ENCODE measurements at places on chromosomes 1 and 21.

DNA sequence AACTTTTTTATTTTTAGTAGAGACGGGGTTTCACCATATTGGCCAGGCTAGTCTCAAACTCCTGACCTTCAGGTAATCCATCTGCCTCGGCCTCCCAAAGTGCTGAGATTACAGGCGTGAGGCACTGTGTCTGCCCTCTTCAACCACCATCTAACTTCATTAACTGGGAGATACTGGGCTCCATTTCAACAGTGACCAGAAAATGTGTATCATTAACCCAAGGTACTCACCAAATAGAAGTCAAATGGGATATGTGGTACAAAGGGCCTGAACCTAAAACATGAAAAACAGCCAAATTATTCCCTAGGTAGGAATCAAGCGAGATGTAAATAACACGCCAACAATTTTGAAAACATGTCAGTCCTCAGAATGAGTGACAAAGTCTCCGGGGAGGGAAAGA, 1.2 kb downstream of the ILF2 start:
- no peak for DNase-seq

GRCh38 chr1:13823936-13824335, 123.9 kb downstream of the PRDM2 start:
- DNase-seq = no peak

- no peak for DNase-seq
Measured at GRCh38 chr1:55064861-55065263, 25.5 kb downstream of the PCSK9 start.

- no peak for DNase-seq
Measured at GRCh38 chr1:20325407-20325843, 34.8 kb downstream of the VWA5B1 start.

DNA sequence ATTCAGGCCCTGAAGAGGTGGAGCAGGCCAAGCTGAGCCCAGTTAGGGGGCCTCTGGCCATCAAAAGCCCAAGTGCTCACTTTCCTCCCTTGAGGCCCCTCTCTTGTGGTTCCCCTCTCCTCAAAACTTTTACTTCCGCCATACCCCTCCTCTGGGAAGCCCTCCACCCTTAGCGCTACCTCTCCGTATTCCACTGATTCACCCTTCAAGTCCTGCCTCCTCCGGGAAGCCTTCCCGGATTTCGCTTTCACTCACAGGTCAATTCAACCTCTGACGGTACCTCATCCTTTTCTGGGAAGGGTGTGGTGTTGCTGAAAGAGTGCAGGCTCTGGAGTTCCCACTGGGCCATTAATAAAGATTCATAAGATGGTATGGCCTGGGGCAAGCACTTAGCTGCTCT, 19.1 kb downstream of the SPOCD1 start:
- peak; percentile 7 for DNase-seq

GRCh38 chr1:93845538-93846205, 33.3 kb downstream of the DNTTIP2 start:
- no peak for DNase-seq

GRCh38 chr1:183884526-183884925, 79.6 kb downstream of the RGL1 start:
- no peak for DNase-seq

GRCh38 chr1:236204039-236204438, 61.7 kb downstream of the GPR137B start:
- no peak for DNase-seq

- peak; percentile 47 for DNase-seq
Measured at GRCh38 chr1:15525050-15526020, 1.3 kb upstream of the DNAJC16 start.

DNA sequence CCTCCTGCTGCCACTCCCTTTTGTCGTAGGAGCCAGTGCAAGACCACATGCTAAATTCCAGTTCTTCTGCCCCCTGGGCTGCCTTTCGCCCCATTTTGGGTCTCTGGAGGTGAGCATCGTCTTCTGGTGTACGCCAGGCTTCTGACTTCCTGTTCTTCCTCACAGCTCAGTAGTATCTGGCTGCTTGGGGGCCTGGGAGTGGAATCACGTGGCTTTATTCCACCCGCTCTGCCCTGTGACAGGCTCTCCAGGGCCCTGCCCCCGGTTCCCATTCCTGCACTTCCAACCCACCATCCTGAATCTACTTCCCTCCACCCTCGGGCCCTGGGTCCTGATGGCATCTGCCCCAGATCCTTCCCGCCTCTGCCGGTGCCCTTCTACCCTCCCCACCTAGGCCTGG, 3.6 kb downstream of the NFASC start:
- DNase-seq = no peak

DNA sequence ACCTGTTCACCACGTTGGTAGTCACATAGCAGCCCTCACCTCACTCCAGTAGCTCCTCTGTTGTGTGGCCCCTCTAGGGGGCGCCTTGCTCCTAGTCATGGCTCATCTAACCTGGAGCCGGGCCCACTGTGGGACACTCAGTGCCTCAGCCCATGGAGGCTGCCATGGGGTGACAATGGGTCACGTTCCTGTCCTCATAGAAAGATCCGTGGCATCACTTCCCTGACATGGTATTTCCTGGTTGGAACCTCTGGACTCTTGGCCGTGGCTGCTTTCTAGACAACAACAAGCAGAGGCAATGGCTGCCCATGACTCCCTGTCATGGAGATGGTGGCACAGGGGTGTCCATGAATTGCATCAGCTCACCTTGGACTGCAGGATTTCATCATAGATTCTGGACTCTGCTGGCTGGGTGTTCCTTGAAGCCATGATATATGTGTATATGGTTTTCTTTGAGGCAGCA, 27.5 kb upstream of the SLAMF6 start:
- DNase-seq = no peak

DNA sequence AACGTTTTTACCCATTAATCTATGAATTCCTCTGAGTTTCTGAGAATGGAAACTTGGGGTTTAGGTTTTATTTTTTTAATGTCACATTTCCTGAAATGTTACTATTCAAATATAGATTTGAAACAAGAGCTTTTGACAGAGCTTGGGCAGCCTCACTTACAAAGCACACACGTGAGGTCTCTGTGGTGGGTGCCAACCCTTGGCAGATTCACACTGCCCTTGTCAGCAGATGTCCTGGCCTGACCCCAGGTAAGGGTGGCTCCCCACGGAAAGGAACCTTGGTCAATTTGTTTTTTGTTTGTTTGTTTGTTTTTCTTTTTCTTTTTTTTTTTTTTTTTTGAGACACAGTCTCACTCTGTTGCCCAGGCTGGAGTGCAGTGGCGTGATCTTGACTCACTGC, 53.5 kb downstream of the FAAP20 start:
- no peak for DNase-seq

DNA sequence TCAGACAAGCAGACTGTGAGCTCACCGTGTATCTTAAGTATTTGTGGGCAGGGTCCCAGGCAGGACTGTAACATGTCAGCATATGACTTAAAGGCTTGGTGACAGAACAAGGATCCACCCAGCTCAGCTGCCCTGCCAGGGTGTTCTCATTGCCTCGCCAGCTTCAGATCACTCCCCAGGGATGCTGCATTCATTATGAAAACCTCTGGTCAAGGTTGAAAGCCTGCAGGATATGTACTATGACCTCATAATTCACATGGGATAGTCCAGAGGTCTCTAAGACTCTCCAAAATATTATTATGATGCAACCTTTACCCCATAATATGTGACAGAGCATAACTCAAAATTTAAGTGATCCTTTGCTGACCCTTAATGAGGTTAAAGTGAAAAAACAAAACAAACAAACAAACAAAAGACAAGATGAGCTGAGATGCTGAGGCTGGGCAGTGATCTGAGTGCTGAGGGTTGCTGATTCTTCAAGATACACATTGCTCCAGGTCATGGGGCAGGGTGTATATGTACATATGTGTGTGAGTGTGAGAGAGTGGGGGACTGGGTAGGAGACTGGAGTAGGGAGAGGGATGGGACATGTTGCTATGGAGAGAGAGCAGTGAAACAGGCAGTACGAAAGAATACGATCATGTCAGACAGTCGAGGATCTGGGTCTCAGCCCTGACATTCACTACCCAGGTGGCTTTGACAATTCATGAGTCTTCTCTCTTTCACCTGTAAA, 98.8 kb upstream of the DUSP10 start:
- no peak for DNase-seq

DNA sequence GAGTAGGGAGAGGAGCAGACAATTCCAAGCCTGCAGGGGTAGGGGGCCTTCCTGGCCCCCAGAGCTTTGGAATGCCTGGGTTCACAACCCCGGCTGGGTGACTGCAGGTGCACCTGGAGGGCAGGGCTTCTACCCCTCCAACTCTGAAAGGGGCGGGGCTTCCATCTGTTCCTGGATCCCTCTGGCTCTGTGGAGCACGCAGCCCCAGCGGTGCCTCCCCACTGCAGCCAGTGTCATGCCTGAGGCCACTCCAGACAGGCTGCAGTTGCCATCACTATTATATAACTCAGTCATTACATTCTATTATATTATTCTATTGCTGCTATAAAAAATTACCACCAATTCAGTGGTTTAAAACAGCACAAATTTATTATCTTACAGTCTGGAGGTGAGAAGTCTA, 12.5 kb upstream of the FNBP1L start:
- DNase-seq = no peak

DNA sequence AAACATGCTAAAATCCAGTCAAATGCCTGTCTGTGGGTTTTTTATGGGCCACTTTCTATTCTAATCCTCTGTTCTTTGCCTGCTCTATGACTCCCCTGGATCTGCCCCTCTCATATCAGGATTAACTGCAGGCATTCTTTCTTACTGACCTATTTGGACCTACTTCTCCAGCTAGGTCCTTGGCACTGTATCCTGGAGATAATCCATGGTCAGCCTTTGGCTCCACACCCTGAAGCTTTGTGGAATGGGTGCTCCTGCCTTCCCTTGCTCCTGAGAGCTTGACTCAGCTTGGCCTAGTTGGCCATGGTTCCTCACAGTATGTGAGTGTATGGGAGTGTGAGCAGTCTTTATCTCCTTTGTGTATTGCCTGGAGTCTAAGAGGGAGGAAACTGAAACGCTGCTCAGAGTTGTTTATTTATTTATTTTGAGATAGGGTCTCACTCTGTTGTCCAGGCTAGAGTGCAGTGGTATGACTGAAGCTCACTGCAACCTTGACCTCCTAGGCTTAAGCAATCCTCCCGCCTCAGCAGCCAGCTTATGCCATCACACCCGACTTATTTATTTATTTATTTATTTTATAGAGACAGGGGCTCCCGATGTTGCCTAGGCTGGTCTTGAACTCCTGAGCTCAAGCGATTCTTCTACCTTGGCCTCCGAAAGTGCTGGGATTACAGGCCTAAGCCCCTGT, 28.7 kb upstream of the CDC14A start:
- DNase-seq = no peak

- DNase-seq = no peak
Measured at GRCh38 chr1:20061866-20062265, 8.1 kb upstream of the PLA2G5 start.

DNA sequence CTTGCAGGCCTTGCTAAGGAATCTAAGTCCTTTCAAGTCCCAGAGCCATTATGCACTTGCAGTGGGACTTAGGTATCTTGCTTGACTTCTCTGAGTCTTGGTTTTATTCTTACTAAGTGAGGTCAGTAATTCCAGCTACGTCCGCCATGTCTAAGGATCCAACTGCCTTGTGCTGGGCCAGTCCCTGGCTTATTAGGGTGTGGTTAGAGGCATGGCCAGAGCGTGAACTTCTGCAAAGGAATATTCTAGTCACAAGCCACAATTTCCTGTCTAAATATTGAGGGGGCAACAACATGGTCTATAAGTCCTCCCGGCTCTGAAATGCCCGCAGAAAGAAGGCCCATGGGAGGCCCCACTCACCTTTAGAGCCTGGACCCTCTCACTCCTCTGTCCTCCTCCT, 82.9 kb downstream of the TMEM53 start:
- DNase-seq = no peak

DNA sequence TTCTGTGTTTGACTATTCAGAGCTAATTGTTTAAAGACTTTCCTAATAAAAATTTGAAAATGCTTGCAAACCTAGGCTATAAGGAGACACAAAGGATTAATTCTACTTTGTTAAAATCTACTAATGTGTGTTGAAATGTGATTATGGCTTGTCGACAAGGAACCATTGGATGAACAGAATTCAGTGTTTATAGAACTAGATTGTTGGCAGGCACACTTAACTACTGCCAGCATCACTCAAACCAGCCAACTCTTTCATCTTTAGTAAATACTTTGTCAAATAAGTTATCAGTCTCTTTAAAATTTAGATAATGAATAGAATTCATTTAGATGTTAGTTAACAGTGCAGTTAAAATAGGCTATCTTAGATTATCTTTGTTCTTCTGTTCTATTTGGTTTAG, 27.6 kb downstream of the HS2ST1 start:
- no peak for DNase-seq

- DNase-seq = no peak
Measured at GRCh38 chr1:4488018-4488417, 166.4 kb upstream of the AJAP1 start.

DNA sequence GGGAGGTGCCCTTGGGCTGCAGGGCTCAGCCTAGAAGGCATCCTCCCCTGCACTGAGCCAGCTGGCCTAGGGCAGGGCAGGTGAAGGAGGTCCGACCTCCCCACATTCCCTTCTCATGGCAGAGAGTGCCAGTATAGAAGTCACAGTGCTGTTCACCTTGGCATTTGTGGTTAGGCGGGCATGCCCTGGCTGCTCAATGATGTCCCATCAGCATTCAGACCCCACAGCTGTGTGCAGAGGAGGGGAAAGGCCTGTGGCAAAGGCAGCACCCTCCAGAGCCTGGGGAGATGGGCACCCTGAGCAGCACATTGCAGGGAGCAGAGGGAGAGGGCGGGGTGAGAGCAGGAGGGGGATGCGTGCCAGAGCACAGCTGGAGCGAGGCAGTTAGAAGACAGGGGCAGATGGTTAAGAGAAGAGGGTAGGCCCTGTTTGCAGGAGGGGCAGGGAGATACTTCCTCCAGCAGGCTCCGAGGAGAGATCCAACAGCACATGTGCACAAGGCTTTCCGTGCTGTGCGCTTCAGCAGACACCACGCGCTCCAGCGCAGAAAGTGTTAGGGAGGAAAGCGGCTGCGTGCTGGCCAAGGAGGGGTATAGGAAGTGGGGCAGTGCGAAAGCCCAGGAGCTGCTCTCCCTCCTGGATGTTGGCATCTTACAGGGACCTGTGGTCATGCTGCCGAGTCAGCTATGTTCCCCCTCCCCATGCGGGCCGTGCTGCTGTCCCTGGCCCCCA, 43.7 kb upstream of the COL6A1 start:
- DNase-seq = no peak

DNA sequence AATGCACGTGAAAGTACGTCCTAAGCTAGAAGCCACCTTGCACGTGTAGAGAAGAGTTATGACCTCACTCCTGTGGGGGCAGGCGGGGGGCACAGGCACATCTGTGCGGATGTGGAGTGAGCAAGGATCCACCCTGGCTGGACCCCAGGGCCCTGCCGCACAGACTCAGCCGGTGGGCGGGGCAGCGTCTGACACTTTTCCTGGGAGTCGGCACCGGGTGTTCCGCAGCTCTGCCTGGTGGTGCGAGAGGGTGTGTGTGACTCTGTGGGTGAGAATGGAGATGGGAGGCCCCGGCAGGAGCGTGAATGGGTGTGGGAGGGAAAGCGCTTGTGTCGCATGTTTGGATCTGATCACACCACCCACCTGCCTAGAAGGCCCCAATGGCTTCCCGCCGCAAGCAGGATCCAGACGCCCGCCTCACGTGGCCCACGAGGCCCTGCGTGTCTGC, 29.5 kb downstream of the RAP1GAP start:
- no peak for DNase-seq

- DNase-seq = peak; percentile 19
Measured at GRCh38 chr1:40939320-40940059, 40.0 kb upstream of the CTPS1 start.

GRCh38 chr1:3903141-3904005, 3.3 kb upstream of the C1orf174 start:
- DNase-seq = no peak

GRCh38 chr1:152458384-152459185, 44.5 kb upstream of the CRNN start:
- peak; percentile 69 for DNase-seq

All from ovary (tissue), 10 donors.